ENCODE measurements at places on chromosomes 16 and 17.

DNA sequence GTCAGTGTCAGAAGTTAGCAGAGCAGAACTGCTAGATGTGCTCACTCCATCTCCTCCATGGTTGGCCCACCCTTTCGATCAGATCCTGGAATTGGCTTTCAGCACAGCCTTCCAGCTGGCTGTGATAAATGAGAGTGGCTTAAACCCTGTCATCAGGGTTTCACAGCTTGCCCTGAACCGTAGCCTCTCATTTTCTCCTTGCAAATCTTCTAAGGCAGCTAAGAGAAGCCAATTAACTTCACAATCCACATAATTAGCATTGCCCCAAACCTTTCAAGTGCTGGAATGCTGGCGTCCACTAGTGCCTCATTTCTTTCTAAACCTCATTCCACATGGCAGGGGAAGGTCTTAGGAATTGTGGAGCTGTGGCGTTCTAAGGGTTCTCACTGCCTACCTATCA is 21.7 kb downstream of the MILR1 start:
- DNase-seq: no peak

GRCh38 chr17:16486373-16487250 is 5.4 kb downstream of the LRRC75A start:
- DNase-seq: peak; percentile 64

DNA sequence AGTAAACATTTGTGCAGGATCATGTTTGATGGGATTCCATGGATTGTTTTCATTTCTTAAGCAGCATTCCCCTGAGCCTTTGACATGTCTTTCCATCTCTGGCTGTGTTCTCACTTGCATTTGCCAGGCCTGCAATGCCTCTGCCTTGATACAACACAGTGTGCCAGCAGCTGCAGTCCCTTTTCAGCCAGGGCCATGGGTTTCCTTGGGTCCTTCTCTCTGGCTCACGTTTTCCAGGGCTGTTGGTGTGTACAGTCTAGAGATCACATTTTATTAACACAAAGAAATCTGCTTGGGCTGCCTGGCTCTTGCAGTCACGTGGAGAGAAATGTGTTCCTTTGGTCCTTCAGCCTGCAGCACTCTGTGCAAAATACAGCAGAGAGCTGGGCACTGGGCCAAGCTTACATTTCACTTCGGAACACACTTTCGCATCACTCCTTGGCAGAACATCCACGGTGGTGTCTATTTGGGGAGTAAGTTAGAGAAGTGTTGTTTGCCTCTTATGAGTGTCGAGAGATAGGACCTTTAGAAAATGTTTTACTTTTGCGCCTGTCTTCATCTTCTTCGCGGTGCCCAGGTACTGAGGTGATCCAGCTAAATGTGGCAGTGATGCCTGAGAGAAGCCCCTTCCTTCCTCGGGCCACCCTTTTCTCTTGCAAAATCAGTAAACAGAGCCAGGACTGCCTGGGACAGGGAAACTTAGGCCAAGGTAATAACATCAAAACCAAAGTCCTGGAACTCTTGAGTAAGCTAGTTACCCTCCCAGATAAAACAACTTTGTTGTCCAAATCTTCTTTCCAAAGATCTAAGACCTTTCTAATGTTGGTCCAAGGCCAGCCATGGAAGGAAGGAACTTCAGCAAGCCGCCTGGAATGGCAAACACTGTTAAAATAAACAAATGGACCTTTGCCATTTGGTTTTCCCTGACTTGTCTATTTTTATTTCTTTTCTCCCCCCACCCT is 20.9 kb downstream of the HLF start:
- DNase-seq: peak; percentile 56

- DNase-seq: peak; percentile 50
These were observed 51.8 kb downstream of the BEAN1 start for GRCh38 chr16:66478733-66479511.

- no peak for DNase-seq
These were observed 157.1 kb upstream of the WSCD1 start for GRCh38 chr17:5913032-5913531.

- DNase-seq: no peak
These were observed 25.7 kb upstream of the ENDOV start for GRCh38 chr17:80389011-80389995.

DNA sequence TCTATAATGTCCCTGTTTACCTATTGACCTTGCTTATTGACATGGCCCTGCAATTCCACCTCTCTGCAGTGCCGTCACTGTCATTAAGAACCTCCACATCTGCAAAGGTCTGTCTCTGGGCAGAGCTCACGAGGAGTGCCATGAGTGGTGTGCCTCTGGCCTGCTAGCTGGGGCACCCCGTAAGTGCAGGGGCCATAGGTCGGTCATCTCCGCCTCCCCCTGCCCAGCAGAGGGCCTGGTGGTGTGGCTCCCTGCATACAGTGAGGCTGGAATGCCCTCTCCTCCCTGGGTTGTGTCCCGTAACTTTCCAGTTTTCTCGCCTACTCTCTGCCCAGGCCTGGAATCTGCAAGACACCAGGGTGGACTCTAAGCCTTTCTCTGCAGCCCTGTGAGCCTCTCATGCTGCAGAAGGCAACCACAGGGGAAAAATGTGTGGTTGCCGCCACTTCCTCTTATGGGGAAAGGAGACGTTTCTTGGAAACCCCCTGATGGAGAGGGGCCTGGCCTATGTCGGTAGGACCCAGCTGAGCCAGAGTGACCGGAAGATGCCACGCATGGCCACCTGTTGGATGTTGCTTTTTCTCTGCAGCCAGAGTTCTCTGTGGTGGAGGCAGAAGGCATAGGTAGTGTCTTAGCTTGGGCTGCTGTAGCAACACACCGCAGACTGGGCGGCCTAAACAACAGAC is 2.7 kb upstream of the SNX20 start:
- DNase-seq: no peak

DNA sequence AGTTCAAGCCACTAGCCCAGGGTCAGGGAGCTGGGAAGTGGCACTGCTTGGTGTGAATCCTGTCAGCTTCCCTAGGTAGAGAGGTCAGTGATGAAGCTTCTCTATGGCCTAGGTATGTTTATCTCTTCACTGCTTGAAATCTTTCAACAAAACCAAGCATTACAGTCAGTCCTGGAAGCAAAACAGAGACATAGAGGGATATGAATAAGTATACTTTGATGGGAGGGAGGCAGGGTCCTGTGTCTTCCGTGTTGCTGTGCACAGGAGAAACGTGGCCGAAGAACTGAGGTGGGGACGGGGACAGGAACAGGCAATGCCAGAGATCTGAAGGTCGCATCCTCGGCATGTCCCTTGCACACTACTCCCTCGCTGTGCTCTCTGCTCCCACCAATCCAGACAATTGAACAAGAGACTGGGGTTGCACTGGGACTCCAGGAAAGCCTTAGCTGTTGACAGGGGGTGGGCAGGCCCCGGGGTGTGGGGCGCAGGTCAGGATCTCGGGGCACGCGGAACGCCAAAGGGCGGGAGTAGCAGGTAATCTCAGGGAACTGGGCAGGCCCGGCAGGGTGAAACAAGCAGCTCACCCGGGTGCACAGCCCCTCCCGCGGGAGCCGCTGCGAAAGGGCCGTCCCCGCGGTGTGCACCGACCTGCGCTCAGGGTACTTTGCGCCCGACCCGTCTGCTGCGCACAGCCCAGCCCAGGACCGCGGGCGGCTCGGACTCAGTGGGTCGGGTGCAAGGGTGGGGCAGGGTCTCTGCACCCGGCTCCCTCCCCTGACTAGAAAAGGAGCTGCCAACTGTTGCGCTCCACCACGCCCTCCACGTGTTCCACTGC is at the start of gene MT1H:
Gene MT1H (plus strand): TSS at position 810 of the 835 bp plus-strand sequence. CDS start 71 bp downstream, outside the sequence.
- no peak for DNase-seq

GRCh38 chr17:68346448-68346847 is 55.2 kb downstream of the ARSG start:
- no peak for DNase-seq

DNA sequence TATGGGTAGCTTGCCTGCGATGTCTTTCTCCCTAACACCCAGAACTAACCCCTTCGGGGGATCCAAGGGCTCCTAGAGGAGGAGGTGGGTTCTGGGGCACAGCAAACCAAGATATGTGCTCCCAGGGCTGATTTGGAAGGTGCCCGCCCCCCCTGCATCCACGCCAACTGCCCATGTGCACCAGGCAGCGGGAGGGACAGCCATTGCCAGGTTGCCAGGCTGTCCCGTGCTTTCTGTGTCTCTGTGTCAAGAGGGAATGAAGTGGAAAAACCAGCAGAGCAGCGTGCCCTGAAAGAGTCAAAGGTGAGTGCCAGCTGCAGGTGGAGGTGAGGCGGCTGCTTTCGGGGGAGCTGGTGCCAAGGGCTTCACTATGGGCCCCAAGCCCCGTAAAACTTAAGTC is 6.4 kb downstream of the TEKT5 start:
- no peak for DNase-seq

GRCh38 chr17:28030386-28030785 is 12.1 kb upstream of the NLK start:
- DNase-seq: no peak

GRCh38 chr16:24753000-24753399 is 23.5 kb downstream of the TNRC6A start:
- DNase-seq: no peak

DNA sequence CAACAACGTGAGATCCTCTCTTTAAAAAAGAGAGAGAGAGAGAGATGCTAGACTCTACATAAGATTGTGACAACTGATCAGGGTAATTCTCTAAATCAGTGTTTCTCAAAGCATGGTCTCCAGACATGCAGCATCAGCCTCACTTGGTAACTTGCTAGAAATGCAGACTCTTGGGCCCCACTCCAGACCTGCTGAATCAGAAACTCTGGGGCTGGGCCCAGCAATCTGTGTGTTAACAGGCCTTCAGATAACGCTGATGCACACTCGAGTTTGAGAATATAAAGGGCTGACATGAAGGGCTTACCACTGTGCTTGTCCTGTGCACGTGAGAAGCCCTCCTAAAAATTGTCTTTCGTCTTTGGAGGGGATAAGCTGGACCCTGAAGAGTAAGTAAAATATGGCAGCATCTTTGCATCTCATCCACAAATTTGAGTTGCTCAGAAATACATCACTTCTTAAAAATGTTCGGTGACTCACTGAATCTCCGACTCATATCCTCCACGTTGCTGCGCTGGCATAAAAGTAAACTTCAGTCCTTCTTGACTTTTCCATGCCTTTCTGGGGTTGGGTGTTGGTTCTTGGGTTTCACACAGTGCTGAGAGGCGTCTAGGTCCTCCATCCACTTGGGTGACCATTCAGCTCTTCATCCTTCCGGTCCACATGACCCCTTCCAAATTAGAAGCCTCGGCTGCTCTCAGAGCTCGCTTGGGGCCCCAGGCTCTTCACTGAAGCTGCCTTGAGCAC is 26.1 kb upstream of the KDM8 start:
- DNase-seq: peak; percentile 84

DNA sequence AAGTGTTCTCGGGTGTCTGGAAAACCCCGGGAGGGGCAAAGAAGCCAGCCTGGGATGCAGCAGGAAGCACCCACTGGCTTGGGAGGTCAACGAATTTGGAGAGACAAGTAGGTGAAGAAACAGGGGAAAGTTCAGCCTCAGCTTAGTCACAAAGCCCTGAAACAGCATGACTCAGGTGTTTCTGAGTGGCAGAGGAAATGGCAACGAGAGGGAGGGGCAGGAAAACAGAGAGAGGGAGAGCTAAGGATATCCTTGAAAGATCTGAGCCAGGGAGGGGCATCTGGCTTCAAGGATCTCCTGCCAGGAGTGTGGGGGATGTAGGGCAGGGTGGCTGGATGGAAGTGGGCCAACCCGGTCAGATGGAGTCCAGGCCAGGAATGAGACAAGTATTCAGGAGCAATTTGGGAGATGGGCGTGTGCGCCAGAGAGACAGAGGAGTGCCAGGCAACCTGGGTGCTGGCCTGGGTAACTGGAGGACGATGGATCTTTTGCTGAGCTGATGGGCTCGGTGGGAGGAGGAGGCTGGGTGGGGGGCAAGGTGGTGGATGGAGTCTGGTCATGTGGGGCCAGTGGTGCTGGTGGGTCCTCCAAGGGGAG is 27.2 kb downstream of the ABCC3 start:
- DNase-seq: peak; percentile 86

- DNase-seq: no peak
These were observed 190.4 kb downstream of the USP22 start for GRCh38 chr17:20852239-20852989.

- peak; percentile 55 for DNase-seq
These were observed 146.5 kb upstream of the PLCG2 start for GRCh38 chr16:81632392-81633146.

- no peak for DNase-seq
These were observed 339.0 kb downstream of the MAF start for GRCh38 chr16:79261481-79261940.

GRCh38 chr17:45888392-45888791 is 6.0 kb upstream of the MAPT start:
- DNase-seq: no peak

- no peak for DNase-seq
These were observed 26.3 kb upstream of the SSTR5 start for GRCh38 chr16:1045993-1046911.

DNA sequence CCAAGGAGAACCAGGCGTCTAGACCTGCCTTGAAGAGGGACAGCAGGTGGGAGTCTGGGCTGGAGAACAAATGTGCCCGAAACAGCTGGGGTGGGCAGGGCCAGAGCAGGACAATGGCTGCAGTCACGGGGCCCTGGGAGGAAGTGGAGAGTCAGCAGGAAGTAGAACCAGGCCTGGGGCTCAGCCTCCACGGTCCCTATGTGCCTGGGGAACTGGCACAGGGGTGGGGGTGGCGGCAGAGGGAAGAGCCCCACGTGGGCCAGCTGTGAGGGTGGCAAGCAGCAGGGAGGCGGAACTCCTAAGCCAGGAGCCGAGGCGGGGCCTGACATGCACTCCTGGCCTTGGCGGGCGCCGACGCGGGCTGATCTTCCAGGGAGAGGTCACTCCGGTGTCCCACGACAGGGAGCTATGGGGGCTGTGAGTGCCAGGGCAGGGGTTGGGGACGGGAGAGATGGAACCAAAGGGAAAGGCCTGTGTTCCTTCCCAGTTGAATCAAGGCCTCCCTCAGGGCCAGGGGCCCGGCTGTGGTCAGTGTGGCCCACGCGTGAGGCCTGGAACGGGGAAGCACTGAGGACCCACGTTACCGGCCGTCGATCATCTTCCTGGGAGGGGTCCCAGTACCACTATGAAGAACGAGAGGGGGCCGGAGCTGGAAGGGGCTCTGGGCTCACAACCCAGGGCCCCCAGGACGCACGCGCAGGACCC is 42.7 kb downstream of the TIMM22 start:
- no peak for DNase-seq

- DNase-seq: no peak
These were observed 27.4 kb downstream of the CEP95 start for GRCh38 chr17:64534187-64534586.

DNA sequence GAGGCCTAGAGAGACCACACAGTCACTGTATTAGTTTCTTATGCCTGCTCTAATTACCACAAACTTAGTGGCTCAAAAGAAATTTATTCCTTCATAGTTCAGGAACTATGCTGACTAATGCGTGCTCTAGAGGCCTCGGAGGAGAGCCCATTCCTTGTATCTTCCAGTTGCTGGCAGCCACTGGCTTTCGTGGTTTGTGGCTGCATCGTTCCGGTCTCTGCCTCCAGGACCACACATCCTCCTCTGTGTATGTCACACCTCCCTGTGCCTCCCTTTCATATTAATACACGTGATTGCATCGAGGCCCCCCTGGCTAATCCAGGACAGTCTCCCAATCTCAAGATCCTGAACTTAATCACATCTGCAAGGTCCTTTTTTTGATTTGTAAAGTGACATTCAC is 16.9 kb upstream of the MYLK3 start:
- peak; percentile 84 for DNase-seq

- DNase-seq: peak; percentile 37
These were observed 19.8 kb downstream of the TMEM94 start for GRCh38 chr17:75476271-75476671.

- no peak for DNase-seq
These were observed 89.3 kb downstream of the RPGRIP1L start for GRCh38 chr16:53614346-53614745.
